ENCODE measurements at places on chromosomes 3 and 15.

DNA sequence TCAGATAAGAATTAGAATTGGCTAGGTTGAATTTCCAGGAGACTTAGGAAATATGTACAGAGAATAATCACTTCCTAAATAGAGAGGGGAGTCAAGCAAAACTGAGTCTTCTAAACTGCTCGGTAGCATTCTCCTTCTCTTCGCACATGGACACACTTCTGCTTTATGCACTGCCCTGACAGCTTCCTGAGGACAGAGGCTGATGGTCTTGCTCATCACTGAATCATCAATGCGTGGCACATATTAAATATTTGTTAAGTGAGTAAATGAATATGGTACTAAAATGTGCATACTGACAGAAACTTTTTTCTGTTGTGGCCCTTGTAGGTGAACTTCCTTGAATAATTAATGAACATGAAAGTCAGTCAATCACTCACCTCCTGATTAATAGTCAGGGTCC, 315.5 kb downstream of the FHIT start:
- DNase-seq = peak; percentile 2

- DNase-seq = no peak
Measured at GRCh38 chr3:8328967-8329366, 172.7 kb upstream of the LMCD1 start.

- DNase-seq = no peak
Measured at GRCh38 chr3:141110322-141110721, 59.2 kb downstream of the SPSB4 start.

DNA sequence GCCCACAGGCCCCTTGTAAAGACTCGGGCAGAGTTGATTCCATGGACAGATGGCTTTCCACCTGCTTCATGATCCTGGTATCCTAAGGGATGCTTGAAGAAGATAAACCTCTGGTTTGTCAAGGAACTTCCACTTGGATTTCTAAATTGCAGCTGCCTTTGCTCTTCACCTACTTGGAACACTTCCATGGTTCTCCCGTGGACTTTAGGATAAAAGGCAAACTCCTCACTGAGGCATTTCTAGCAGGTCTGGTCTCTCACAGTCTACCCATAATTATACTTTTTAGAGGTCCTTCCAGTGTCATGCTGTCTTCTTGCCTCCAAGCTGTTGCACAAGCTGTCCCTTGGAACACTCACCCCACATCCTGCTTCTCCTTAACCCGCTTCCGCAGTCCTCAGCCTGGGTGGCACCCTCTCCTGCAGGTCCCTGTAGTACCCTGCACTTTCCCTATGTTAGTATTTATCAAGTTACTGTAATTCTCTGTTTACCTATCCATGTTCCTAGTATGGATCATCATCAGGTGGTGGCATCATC, 12.7 kb downstream of the TLNRD1 start:
- DNase-seq = no peak

DNA sequence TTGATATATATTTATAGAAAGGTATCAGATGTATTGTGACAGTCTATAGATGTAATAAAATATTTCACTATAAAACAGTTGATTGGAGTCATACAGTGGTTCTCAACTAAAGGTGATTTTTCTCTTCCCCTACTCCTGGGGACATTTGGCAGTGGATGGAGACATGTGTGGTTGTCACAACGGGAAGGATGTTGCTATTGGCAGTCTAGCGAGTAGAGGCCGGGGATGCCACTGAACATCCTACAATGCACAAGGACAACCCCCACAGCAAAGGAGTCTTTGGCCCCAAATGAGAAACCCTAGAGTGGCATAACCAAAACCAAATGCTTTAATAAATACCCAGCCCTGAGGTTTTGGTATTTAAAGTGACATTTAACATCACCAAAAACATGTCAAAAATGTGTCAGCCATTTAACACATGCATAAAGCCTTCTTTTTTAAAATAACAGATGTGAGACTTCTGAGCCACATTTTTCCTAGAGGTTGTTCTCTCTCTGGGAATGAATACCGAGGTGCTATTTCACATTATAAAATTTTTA, 367.5 kb downstream of the PTPRG start:
- DNase-seq = no peak

DNA sequence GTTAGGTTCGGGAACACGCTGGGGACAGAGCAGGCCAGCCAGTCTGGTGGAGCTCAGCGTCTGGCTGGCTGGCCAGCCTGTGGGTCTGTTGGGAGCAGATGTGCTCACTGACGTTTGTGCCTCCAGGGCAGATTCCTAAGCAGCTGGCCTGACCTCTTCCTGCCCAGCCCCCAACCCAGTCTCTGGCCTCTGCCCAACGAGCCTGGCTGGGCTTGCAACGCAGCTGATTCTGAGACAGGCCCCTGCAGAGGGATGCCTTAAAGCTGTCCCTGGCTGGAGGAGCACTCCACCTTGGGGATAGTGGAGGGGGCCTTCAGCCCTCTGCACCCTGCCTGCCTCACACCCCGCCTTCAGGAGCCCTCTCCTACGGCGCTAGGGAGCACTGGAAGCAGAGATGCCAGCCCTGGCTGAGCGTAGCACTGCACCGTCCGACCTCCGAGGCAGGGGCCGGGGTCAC, 46.0 kb downstream of the KLF13 start:
- DNase-seq = no peak

GRCh38 chr3:50472958-50473357, 30.5 kb downstream of the CACNA2D2 start:
- no peak for DNase-seq

DNA sequence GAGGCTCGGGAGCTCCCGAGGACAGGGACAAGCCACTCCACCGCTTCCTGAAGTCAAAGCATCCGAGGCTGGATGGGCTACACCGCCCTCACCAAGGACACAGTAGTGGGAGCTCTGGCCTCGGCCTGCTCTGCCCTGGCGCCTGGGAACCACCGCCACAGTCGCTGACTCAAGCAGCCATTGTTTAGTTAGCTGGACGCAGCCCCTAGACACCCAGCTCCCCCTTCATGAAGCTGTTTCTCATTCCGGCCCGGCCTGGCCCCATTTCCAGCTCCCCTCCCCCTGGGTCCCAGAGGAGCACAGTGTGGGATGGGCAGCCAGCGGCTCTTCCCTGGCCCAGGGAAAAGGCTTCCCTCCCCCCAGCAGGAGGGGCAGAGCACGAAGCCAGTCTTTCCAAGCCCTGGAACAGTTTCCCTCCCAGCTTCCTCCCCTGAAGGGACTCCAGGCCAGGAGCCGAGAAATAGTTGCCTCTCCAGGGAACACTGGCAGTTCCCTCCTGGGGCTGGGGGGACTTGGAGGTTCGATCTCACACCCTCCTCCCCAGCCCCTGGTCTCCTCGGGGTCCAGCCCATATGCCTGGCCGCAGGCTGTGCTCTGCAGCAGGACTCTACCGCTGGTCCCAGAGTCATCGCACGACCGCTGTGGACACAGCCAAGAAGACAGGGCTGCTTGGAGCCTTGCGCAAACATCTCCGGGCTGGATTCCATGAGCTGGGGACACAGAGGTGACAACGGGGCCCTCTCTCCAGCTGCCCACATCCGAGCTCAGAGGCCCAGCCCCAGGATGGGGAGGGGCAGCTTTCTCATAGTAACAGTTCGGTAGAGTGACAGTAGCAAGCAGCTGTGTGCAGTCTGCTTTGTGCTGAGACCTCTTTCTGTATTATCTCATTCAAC, 10.0 kb downstream of the PLXND1 start:
- DNase-seq = no peak

DNA sequence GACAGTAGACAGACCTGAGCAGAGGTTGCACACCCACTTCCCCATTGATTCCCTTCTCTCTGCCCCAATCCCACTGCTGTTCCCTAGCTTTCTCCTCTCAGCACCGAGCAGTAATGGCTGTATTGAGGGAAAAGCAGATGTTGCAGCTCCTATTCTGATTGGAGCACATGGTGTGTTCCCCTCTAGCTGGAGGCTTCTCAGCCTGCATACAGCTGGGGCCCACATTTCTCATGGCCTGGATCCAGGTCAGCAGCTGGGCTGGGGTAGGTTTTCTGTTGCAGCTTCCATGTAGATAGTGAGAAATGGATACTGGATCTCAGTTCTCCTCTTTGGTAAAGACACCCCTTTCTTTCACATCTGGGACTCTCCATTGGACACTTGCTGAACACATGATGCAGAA, 50.1 kb downstream of the RYR3 start:
- no peak for DNase-seq

- DNase-seq = no peak
Measured at GRCh38 chr15:38463893-38464292, 10.0 kb downstream of the FAM98B start.

GRCh38 chr15:62753518-62754221, 288.9 kb upstream of the TPM1 start:
- no peak for DNase-seq

DNA sequence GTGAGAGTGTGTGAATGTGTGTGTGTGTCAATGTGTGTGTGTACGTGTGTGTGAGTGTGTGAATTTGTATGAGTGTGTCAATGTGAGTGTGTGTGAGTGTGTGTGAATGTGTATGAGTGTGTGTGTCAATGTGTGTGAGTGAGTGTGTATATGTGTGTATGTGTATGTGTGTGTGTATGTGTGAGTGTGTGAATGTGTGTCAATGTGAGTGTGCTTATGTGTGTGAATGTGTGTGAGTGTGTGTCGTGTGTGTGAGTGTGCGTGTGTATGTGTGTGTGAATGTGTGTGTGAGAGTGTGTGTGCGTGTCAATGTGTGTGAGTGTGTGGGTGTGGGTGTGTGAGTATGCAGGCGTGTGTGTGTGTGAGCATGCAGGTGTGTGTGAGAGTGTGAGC, 93.5 kb upstream of the ALDH1A3 start:
- no peak for DNase-seq

GRCh38 chr3:14587740-14588360, 47.7 kb upstream of the GRIP2 start:
- peak; percentile 62 for DNase-seq

GRCh38 chr3:42688487-42689420, 3.4 kb downstream of the KLHL40 start:
- no peak for DNase-seq

GRCh38 chr3:37968813-37969595, 21.6 kb upstream of the VILL start:
- no peak for DNase-seq

- no peak for DNase-seq
Measured at GRCh38 chr3:11465744-11466616, 177.7 kb downstream of the VGLL4 start.

GRCh38 chr3:109731639-109732473, 394.5 kb upstream of the DPPA4 start:
- DNase-seq = peak; percentile 35

Measured in Panc1 (cell line).